ENCODE measurements at places on chromosomes 16 and 17.

DNA sequence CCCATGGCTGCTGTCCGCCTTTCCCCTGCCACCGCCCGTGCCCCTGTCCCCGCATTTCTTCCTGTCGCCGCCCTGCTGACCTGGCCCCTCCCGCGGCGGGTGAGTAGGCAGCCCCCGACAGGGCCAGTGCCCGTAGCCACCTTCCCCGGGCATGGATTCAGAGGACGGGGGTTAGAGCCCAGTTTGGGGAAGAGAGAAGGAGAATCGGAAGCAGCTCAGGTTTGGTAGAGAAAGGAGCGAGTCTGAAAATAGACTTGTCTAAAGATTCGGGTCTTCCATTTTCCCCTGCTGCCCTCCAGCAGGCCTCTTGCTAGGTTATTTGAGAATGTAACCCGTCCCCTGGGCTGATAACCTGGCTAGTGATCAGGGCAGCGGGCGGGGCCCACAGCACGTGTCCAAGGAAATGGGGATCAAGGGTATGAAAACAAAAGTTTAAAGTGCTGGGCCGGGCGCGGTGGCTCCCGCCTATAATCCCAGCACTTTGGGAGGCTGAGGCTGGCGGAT lies 7.9 kb upstream of the CLDN9 start:
- DNase-seq = no peak

DNA sequence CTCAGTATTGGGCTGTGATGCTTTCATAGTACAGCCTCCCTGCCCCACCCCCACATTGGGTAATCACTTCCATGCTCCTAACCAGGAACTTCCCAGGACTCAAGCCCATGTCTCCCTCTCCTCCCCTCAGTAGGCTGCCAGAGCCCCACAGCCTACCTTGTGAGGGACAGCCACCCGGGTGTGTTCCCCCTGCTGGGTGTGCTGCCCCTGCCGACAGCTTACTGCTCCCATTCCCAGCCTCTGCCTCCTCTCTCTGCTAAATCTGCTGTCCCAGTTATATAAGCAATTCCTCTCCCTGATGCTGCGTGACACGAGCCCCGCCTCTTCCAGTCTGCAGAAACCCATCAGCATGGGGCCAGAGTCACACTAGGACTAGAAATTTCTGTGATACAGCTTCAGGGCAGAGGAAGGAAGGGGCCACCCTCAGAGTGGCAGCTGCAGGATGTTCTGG lies at the start of gene RSKR:
Gene RSKR, minus strand, starts transcription at position 255 of the 451 bp plus-strand sequence. Its CDS starts 24 bp downstream, at position 231.
- no peak for DNase-seq

GRCh38 chr17:28937044-28937729 lies 14.1 kb downstream of the PHF12 start:
- no peak for DNase-seq

DNA sequence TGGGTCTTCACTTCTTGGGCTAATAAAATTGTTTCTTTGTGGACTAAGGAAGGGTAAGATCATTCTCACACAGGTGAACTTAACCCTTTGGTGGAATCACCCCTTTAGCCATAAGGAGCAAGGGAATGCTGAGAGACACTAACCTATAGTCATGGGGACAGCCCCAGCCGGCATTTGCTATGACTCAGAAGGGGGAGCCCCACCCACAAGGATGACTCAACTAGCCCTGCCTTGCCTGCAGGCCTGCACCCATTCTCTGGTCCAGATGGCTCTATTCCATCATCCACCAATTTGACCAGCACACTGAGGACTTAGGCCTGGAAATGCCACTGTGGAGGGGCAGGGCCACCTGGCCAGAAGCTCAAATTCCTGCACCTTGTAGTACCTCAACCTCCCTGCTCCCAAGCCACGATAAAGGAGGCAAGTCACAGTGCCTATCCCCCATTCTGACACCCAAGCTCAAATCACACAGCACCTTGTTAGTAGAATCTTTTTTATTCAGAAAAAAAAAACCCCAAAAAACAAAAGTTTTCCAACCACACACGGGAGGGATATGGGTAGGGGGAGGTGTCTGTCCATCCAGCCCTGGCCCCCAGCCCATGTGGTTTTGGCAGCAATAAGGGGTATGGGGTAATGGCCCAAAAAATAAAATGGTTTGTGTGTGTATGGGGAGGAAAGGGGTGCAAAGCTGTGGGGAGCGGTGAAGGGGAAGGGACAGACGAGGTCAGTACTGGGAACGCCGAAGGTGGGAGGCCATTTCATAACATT lies 3.0 kb downstream of the PFN1 start:
- peak; percentile 82 for DNase-seq

DNA sequence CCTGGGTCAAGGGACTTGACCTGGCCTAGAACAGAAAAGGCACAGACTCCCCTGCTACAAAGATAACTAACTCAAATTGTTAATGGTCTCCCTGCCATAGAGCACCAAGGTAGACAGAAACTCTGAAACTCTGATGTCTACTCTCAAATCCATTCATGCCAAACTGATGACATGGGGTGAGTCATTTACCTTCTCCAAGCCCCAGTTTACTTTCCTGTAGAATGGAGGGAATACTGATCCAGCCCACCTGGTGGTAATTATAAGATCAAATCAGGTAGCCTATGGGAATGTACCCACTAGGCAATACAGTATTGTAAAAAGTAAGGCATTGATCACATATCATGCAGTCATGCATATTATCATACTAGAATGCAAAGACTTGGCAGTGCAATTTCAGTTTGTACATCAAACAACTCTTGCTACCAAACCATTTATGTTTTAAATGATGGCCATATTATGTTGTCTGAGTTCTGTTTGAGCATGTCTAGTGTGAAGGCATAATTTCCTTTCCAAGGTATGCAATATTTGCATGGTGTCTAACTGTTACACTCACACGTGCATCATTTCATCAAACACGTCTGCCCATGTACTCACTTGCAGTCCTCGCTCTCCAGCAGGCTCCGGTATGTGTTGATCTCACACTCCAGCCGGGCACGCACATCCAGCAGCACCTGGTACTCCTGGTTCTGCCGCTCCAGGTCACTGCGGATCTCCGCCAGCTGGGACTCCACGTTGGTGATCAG lies 3.0 kb downstream of the KRT31 start:
- DNase-seq = no peak

DNA sequence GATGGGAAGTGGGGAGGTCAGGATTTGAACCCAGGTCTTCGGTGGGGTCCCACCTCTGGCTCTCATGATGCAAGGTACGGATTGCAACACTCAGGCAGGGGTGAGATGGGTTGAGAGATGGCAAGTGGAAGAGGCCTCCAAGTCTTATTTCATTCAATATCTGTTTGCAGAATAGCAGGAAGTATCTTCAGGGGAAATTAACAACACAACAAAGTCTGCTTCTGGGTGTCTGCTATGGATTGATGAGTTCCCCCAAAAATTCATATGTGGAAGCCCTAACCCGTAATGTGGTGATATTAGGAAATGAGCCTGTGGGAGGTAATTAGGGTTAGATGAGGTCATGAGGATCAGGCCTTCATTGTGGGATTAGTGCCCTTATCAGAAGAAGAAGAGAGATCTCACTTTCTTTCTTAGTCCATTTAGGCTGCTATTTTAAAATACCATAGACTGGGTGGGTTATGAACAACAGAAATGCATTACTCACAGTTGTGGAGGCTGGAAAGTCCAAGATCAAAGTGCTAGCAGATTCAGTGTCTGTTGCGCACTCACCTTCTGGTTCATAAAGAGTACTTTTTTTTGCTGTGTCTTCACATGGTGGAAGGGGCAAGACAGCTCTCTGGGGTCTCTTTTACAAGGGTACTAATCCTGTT lies 4.4 kb upstream of the CD300H start:
- DNase-seq = no peak

- no peak for DNase-seq
These were observed 8.6 kb upstream of the ABCA9 start for GRCh38 chr17:69069226-69069750.

DNA sequence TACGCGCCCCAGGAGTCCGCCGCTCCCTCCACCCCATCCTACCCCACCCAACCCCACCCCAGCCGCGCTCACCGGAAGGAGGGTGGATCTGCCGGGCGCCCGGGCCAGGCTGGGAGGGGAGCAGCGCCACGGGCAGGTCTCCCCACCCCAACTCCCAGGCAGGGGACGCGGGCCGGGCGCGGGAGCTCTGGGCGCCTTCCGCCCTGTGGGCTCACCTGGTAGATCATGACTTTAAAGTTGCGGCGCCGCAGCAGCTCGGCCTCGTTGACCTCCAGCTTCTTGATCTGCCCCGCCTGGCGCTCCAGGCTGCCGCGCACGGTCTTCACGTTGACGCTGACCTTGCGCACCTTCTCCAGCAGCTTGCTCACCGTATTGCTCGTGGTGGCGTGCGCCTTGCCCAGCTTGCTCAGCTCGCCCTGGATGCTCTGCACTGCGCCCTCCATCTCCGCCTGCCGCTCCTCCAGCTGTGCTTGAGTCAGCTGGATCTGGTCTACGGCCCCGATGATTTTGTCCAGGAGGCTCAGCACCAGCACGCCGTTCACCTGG lies 571 bp downstream of the CAVIN1 start:
- DNase-seq = no peak

DNA sequence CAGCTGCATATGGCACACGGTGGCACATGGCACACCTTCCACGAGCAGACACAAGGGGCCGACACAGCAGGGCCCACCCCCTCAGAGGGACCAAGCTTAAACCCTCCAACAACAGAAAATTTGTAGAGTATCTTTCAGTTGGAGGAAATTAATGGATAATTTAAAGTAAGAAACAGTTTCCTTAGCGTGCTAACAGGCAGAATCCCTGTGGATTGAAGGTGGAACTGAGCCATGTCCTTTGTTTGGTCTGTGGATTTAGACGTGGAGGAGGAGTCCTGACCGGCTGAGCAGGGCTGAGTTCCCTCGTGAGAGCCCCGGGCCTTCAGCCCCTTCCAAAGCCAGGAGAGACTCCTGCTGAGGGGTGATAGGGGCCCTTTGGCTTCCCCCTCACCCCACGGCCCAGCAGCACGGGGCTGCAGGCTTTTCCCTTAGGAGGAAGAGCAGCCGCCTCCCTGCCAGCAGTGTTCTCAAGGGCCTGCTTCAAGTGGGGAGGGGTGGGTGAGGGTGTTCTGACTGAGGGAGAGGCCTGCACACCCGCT lies 1.4 kb upstream of the CYB561 start:
- no peak for DNase-seq

- DNase-seq = no peak
These were observed 48.4 kb downstream of the MPRIP start for GRCh38 chr17:17090642-17091103.

GRCh38 chr17:55814377-55814776 lies 63.5 kb downstream of the PCTP start:
- DNase-seq = no peak

DNA sequence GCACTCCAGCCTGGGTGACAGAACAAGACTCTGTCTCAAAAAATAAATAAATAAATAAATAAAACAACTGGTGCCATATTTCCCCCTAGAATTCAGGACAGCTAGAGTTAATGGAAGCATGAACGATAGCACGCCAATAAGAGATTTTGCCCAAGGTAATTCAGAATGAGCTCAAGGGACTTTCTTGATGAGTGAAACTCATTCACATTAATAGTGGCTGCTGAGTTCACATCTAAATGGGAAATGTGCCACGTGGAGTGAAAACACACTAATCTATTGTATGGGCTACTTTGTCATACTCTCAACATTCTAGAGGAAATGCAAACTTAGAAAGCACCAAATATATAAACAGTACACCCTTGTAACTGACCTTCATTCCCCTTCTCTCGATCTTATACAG lies 47.4 kb upstream of the PSMD7 start:
- DNase-seq = no peak

DNA sequence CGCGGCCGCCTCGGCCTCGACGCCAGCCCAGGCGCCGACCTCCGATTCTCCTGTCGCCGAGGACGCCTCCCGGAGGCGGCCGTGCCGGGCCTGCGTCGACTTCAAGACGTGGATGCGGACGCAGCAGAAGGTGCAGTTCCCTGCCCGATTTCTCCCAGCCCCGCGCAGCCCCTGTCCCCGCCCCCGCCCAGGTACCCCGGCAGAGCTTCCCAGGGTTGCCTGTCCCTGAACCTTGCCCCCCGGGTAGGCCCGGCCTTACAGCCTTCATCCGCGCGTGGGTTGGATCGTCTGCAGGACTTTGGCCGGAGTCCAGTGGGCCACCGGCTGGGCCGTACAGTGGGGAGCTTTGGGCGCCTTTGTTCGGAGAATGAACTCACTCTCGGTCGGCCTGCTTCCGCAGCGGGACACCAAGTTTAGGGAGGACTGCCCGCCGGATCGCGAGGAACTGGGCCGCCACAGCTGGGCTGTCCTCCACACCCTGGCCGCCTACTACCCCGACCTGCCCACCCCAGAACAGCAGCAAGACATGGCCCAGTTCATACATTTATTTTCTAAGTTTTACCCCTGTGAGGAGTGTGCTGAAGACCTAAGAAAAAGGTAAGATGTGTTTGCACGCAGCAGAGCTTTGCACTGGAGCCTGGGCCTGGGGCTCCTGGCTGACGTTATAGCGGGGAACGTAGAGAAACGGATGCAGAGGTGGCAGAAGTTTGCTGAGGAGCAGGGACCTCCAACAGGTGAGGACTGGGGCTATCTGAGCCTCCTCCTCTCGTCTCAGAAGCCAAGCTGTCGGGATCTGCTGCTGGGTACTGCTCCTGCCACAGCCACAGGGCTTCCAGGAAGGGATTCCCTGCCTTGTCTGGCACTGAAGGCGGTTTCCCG lies 593 bp downstream of the GFER start:
- no peak for DNase-seq

DNA sequence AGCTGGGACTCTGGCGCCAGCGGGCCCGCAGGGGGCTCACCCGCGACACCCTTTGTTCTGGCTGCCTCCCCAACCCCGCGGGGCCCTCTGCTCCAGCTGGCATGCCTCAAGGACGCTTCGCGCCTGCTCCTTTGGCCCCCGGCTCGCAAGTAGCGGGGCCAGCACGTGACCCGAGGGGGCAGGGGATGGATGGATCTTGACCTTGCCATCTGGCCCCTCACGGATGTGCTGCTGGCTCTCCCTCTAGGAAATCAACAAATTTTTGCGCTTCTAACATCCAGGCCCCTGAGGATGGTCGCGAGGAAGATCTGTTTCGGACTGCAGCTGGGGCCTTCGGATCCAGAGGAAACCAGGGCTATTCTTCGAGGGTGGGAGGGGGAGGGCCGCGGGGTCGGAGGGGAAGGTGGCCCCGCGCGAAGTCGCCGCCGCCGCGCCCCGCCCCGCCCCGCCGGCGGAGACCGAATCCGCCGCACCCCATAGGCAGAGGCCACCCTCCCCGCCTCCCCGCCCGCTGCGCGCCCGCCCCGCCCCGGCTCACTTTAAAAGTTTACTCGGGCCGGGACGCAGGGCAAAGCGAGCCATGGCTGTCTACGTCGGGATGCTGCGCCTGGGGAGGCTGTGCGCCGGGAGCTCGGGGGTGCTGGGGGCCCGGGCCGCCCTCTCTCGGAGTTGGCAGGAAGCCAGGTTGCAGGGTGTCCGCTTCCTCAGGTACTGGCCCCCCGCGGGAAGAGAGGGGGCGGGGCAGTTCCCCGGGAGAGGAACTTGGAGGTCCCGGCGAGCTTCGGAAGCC lies at the start of gene ACSF2:
Gene ACSF2, plus strand, starts transcription at position 537 of the 790 bp plus-strand sequence. Its CDS starts 44 bp downstream, at position 581.
- peak; percentile 73 for DNase-seq

GRCh38 chr17:40471846-40472732 lies 28.8 kb downstream of the IGFBP4 start:
- DNase-seq = no peak

DNA sequence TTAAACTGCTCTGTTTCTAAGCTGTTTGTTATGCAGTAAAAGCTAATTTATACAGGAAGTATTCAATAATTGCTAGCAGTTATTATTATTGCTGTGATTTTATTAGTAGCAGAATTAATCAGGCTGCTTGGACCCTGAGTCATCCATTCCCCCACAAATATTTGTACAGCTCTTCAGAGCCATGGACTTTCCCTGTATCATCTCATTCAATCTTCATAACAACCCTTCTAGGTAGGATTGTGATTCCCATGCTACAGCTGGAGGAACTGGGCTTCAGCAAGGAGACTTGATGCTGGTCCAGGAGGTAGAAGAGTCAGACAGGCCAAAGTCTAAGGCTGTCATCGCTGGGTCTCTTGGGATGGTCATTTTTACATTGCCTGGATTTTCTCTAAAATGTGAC lies 208.3 kb downstream of the C16orf95 start:
- no peak for DNase-seq

Measured in CD4-positive, alpha-beta T cell treated with Interleukin-4 for 1 hour (primary cell).